NCI-H2081 treated with DMSO at 0.1 percent for 48 hours (cell line): ENCODE measurements at places on chromosomes 6 and 20.

GRCh38 chr6:4999586-4999985 lies 4.3 kb downstream of the RPP40 start:
- DNase-seq: no peak

DNA sequence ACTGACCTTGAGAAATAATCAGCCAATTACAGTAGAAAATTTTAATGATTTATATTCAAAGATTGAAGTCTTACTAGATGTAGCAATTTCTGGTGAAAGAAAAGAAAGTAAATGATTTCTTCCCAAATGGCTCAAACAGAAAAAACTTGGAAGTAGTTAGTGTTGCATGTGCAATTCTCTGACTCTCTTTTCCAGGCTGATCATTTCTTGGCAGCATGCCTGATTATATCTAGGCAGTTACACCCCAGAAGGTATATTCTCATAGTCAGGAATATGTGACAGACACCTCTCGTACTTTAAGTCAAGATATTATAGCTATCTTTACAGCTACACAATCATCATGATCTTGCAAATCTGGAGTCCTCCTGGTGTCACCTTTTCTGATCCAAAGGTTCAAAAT lies 122.9 kb downstream of the PDE7B start:
- DNase-seq: no peak

DNA sequence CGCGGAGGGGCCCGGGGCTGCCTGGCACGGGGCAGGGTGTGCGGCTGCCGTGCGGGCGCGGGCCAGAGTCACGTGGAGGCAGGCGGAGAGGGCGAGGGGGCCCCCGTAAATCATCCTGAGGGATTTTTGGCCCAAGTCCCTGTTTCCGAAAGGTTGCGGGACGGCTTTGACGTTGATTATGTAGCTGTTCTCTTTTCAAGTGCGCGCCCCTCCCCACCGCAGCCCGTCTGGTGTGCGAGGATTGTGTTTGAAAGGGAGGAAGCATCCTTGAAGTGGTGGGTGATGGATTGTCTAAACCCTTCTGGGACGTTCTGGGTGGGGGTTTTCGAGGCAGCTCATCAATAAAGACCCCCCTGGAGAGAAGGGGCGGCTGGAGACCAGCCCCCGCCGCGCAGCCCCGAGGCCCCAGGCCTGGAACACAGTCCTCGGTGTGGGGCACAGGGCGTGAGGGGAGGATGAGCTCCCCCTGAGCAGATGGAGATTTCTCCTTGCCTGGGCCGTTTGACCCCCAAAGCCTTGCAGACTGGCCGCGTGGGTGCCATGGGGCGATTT lies 7.0 kb upstream of the FOXF2 start:
- no peak for DNase-seq

- no peak for DNase-seq
Observed at GRCh38 chr6:63998991-63999390, 363.4 kb downstream of the PHF3 start.

- no peak for DNase-seq
Observed at GRCh38 chr20:43534791-43535350, 24.0 kb upstream of the SGK2 start.

GRCh38 chr6:98967616-98968015 lies 19.9 kb upstream of the FBXL4 start:
- no peak for DNase-seq

GRCh38 chr20:2212456-2213015 lies 83.3 kb upstream of the TGM3 start:
- no peak for DNase-seq

DNA sequence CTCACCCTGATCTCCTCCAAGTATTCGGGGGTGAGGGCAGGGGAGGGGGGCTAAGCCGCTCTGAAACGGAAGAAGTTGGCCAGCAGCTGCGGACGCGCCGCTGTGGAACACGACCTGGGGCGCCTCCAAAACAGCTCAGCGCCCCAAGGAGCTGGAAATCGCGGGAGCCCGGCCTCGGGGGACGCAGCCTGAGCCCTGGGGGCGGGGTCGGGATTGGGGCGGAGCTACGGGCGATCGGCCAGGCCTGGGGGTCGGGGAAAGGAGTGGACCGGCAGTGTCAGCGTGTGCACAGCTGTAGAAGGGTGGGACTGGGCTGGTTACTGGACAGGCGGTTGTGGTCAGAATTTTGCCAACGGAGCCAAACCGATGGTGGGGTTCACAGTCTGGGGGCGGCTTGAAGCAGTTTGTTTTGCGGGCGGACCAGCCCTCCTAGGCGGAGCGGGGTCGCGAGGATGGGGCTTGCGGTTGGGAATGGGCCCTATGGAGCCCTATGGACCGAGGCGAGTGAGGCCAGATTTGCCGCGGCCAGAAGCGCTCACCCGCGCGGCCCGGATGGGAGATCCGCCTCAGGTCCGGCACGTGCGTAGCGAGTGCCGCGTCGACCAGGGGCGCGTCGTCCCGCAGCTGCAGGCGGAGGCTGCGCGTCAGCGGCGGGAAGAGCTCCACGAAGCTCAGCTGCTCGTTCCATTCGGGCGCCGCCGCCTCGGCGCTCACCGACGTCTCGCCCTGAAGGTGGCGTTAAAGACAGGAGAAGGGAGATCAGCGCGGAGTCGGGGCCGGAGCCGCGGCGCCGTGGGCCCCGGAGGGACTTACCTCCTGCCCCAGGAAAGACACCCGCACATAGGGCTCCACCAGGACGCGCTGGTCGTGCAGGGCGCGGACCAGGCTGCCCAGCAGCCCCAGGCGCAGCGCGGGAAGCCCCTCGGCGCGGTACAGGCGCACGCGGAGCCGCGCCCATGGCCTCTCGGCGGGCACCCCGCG lies 14.3 kb upstream of the SPAG4 start:
- DNase-seq: no peak

DNA sequence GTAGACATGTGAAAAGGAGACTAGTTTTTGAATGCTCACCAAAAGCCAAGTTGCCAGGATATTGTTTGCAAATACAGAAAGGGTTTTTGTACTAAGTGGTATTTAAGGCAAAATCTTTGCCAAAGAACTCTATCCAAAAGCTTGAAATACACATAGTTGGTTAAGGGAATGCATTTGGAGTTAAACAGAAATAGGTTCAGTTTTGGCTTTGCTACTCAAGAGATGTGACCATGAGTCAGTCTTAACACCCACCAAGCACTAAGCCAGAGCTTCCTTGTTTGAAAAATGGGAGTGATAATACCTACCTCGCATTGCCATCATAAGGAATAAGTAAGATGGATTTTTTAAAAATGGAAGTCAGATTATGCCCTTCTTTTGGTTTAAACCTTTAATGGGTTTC lies 191.7 kb upstream of the LAMP5 start:
- no peak for DNase-seq

DNA sequence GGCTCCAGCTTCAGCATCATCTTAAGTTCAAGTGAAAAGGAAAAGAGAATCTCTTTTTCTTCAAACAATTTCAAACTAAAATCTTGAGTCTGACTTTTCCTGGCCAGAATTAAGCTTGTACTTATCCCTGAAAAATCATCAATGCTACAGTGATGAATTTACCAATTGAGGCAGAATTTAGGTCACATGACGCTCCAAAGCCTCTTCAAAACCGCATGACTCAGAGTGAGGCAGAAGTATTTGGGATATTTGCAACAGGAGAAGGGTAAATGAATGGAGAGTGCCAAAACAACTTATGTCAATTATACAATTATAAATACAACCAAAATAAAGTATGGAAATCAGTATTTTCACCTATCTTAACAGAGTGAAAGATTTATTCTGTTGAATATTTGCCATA lies 515.5 kb downstream of the COL12A1 start:
- no peak for DNase-seq

- no peak for DNase-seq
Observed at GRCh38 chr6:63685446-63686379, 50.1 kb downstream of the PHF3 start.

DNA sequence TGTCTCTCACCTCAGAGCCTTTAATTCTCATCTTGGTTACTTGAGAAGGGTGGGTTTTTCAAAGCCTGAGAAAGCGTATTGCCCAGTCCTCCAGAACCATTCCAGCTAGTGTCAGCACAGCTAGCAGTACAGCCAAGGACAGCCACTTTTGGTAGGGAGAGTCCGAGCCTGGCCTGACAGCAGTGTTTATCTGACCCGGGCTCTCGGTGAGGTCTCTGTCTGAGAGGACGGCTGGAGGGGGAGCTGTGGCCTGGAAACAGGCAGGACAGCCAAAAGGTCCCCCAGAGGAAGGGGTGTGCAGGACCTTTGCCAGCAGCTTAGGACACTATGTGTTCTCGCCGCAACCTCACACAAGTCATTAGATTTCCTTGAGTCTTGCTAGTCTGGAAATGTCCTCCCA lies 38.8 kb downstream of the LYRM2 start:
- no peak for DNase-seq

GRCh38 chr6:143264379-143264778 lies 186.1 kb downstream of the ADAT2 start:
- no peak for DNase-seq

DNA sequence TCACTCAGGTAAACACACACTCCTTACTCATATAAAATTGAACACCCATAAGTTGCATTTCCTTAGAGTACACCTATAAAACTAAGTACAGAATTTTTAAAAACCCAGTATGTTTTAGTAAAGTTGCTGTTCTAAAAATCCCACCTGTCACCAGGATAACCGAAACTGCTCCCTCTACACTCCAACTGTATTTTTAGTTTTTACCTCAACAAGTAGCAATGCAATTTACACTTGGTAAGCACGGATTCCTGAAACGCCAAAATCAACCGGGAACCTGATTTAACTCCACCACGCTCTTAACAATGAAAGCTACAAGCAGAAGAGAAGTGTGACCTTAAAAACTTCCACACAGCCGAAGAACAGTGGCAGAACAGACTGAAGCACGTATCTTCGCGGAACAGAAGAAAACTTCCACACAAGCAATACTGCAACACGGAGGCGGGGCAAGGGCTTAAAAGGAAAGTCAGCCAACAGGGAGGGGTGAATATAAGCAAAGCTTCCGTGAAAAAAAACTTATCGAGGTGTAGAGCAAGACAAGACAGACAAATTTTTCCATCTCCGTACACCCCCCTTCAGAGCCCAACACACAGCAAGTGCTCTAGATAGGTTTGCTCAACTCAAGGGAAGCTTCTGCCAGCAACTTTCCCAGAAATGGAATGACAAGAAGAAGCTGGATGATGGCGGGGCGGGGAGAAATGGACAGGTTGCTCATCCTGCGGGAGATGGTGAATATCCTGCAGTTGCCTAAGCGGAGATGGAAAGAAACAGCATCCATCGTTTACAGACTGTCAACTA lies 1.4 kb downstream of the STAU1 start:
- no peak for DNase-seq

GRCh38 chr20:34987288-34988190 lies 31.9 kb downstream of the MYH7B start:
- no peak for DNase-seq

- no peak for DNase-seq
Observed at GRCh38 chr6:82364087-82365015, 734 bp downstream of the TPBG start.

- DNase-seq: no peak
Observed at GRCh38 chr6:37243816-37244370, 13.7 kb upstream of the TBC1D22B start.

DNA sequence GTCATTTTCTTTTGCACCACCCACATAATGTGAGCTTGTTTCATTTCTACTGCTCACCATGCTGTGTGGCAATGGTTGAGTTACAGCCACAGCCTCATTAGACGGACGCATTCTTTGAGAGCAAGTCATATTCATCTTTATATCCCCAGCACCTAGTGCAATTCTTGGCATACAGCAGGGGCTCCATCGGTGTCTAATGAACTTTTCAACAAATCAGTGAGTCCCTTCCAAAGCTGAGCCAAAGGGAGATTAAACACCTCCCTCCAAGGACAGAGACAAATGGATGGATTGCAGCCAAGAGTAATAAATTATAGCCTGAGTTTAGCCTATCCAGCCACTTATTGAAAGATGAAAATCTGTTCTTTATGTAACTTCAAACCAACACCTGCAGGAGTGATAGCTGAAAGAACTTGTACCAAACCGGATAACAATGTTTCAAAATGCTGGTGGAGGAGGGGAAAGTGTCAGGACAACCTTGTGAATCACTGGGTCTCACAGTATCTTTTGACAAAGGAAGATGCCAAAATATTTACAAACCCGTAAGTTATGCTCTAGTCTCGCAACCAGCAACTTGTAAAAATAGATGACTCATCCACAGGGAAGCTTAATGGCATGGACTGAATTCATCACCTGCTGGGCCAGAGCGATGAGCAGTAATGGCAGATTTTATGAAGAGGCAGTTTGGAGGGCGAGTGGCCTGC lies 139.0 kb downstream of the PXDC1 start:
- DNase-seq: peak; percentile 16

DNA sequence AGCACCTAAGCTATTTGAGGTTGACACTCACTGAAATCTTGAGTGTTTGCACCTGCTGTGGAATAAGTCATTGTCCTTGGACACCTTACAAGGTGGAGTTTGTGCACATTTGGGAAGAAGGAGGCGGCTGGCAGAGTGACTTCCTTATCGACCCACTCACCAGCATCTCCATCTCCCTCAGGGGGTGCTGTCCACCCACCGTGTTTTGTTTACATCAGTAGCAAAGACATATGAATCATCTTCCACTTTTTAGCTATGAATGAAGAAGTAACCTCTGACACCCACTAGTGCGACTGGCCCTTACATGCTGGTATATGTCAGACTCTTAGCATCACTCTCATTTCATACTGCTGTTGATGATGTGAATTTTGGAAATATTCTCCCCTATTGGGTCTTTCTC lies 119.5 kb upstream of the SGK1 start:
- no peak for DNase-seq

- DNase-seq: no peak
Observed at GRCh38 chr6:136069119-136069518, 181.0 kb downstream of the MTFR2 start.

GRCh38 chr6:84687431-84687830 lies 77.0 kb downstream of the TBX18 start:
- no peak for DNase-seq

DNA sequence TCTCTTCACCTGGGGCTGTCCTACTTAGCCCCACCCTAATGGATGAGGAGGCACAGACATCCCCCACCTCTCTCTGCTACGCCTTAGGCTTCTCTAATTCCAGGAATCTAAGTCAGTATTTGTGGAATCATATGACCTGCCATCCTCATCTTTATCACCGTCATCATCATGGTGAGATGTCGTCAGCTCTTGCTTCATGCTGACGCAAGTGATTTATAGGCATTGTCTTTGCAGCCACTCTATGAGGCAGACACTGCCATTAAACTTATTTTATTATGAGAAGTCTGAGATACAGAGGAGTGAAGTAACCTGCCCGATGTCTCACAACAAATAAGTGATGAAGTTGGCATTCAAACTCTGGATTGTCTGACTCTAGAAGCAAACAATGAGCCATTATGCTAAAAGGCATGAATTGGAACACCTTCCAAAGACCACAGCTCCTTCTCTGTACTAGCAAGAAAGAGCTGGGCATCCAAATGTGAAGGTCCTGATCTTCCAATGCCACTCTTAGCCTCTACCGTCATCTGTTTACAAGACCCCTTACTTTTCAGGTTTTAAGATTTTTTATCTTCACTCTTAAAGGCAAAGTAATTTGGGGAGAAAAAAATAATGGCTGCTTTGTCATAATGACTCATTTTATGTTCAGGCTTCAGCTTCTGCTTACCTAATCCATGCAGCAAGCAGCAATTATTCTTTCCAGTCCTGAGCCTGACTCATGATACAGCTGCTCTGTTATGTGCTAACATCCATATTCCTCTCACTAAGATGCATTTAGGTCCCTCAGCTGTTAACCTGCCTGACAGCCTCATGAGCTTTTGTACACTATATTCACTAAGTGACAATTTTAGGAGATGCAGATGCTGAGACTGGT lies 113.7 kb upstream of the BCLAF1 start:
- no peak for DNase-seq
